Esophagus squamous epithelium (tissue), 5 donors: ENCODE measurements at places on chromosomes 12 and 14.

DNA sequence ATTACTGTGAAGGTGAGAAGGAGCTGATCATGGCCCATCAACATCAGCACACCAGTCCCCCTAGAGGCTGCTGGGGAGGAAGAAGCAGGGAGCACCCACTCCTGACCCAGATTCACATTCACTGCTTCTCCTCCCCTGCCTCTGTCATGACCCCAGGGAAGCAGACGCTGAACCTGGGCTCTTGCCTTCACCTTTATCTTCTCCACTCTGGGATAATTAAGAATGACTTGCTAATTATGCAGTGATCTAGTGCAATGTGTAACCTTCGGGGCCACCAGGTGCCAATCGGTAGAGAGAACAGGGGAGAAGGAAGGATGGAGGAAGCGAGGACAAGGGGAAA lies 44.4 kb upstream of the IQSEC3 start:
- DNase-seq, result no peak

- no peak for DNase-seq
Observed at GRCh38 chr12:95337146-95337545, 119.5 kb downstream of the VEZT start.

GRCh38 chr12:57129889-57130288 lies 1.6 kb downstream of the LRP1 start:
- DNase-seq, result no peak

DNA sequence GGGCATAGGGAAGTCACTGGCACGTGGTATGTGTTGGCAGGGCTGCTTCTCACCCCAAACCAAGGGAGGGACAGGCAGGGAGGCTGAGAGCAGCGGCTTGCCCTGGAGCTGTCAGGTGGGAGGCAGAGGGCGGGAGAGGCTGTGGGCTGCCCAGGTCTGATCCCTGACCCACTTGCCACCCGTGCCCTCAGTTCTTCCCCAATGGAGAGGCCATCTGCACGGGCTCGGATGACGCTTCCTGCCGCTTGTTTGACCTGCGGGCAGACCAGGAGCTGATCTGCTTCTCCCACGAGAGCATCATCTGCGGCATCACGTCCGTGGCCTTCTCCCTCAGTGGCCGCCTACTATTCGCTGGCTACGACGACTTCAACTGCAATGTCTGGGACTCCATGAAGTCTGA lies 4.7 kb downstream of the GNB3 start:
- DNase-seq, result no peak

DNA sequence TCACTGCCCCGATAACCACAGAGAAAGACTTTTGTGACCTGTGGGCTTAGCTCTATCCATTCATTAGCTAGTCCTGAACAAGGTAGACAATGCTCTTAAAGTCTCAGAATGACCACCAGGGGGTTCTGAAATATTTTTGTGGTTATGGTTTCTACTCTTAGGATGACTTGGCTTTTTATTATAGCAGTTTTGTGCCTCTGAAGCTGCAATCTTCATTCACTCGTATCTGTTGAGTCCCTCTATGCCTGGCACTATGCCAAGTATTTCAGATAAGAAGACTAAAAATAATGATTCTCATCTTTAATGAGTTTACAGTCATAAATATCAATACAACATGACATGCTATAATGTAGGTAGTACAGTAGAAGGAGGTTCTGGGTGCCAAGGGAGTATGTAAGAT lies 130.8 kb upstream of the TRHDE start:
- DNase-seq, result no peak

DNA sequence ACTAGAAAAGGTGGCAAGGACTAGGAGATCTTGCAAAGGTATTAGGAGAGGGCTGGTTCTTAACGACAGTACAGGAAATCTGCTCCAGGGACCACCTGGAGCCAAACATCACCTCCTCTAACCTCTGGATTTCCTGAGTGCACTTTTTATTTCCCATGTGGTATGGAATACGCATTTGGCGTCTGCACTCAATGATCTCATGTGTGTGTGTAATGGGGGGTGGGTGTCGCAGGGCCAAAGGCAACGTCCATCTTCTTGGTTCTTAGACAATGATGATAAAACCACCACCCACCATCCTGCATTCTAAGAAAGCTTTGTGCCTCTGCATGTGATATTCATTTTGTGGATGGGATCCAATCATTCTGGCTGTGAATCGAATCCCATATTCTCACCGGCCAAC lies 68.8 kb downstream of the CLMN start:
- DNase-seq, result no peak

GRCh38 chr12:105993766-105994555 lies 144.8 kb downstream of the NUAK1 start:
- no peak for DNase-seq

DNA sequence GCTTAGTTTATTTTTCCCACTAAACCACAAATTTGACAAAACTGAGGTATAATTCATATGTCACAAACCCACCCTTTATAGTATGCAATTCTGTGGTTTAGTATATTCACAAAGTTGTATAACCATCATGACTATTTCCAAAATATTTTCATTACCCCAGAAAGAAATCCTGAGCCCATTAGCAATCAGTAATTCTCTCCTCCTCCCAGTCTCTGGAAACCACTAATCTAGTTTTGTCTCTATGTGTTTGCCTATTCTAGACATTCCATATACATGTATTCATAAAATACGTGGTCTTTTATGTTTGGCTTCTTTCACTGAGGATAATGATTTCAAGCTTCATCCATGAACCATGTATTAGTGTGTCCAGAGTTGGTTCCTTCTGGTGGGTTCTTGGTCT lies 267.6 kb downstream of the AEBP2 start:
- no peak for DNase-seq

- no peak for DNase-seq
Observed at GRCh38 chr12:57069523-57069922, 9.1 kb downstream of the NEMP1 start.

DNA sequence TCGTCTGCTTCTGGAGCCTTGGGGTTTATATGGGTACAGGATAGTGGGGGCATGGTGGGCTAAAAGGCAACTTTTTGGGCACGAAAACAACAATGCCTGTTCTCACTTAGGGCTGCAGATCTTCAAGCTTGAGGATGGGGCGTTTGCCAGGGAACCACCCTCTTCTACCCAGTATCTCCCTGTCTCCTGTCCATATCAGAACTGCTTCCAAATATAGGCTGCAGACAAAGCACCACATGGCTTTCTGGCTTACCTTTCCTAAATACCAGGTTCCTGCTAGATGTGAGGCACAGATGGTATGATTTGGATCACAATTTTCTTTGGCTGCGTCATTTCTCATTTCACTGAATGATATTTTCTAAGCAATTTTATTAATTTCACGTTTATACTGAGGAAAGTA lies 70.4 kb downstream of the CMAS start:
- DNase-seq, result no peak

- DNase-seq, result no peak
Observed at GRCh38 chr14:96096639-96097610, 57.8 kb downstream of the C14orf132 start.

DNA sequence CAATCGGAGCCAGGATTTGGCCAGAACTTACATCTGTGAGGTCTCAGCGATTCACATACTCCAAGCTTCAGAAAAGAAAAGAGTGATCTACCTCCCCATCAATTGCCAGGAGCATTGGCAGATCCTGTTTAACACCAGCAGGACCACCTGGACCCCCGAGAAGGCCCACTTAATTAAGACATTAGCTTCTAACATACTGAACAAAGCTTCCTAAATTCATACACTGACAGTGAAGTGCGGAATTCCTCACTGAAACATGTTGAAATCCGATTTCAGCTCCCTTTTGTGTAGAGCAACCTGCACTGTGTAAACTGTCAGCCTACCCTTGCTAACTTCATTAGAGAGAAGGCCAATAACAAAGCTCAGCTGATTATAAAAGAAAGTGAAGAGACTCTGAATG lies 274.0 kb downstream of the NOVA1 start:
- DNase-seq, result no peak

GRCh38 chr12:14956024-14956891 lies 5.1 kb downstream of the ARHGDIB start:
- DNase-seq, result no peak

- DNase-seq, result no peak
Observed at GRCh38 chr12:52238207-52238840, 5.3 kb downstream of the KRT7 start.

DNA sequence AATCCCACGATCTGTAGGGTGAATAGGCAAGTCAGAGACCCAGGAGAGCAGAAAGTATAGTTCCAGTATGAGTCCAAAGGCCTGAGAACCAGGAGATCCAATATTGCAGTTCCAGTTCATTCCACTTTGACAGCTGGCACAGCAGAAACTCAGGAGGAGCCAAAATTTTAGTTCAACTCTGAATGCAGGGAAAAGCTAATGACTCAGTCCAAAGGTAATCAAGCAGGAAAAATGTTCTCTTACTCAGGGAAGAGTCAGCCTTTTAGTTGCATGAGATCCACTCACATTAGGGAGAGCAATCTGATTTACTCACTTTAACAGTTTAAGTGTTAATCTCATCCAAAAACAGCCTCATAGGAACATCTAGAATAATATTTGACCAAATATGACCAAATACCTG lies 130.2 kb upstream of the LRFN5 start:
- no peak for DNase-seq

DNA sequence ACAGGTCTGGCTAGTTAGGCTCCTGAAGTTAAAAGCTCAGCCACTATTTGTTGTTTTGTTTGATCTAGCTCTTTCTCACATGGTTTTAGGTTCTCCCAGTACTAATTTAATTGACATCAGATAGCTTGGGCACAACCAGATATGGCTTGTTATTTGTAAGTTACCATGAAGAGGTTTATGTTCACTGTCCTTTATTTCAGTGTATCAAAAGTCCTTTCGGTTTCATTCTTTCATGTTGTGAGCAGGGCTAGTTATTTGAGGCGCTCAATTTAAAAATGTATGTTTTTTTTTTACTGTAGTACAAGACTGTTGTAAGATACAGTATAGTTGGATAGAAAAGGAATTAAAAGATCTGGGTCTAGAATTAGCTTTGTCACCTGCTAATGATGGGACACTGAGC lies 7.0 kb downstream of the GPX2 start:
- no peak for DNase-seq

DNA sequence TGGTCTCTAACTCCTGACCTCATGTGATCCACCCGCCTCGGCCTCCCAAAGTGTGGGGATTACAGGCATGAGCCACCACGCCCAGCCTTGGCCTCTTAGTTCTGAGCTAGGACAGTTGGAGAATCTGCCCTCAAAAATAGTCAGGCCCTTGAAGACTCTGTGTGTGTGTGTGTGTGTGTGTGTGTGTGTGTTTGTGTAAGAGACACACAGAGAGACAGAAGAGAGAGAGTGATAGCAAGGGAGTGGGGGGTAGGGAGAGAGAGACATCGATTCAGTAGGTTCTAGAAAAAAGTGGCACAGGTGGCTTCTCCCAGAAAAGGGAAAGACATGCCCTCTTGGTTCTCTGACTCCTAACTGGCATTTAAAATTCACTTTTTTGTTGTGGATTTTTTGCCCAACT lies 5.4 kb downstream of the HNF1A start:
- no peak for DNase-seq

- DNase-seq, result no peak
Observed at GRCh38 chr12:126772171-126772864, 1494.7 kb upstream of the TMEM132C start.

DNA sequence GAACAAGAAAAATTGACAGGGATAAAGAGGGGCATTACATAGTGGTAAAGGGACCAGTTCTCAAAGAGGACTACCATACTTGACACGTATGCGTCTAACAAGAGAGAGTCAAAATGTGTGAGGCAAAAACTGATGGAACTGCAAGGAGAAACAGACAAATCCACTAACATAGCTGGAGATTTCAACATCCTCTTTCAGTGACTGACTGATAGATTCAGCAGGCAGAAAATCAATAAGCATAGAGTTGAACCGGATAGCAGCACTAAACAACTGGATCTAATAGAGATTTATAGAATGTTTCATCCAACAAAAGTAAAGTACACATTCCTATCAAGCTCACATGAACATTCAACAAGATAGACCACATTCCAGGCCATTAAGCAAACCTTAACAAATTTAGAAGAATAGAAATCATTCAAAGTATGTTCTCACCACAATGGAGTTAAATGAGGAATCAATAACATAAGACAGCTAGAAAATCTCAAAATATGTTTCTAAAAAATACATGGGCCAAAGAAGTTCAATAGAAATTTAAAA lies 16.1 kb upstream of the CRACR2A start:
- DNase-seq, result no peak

DNA sequence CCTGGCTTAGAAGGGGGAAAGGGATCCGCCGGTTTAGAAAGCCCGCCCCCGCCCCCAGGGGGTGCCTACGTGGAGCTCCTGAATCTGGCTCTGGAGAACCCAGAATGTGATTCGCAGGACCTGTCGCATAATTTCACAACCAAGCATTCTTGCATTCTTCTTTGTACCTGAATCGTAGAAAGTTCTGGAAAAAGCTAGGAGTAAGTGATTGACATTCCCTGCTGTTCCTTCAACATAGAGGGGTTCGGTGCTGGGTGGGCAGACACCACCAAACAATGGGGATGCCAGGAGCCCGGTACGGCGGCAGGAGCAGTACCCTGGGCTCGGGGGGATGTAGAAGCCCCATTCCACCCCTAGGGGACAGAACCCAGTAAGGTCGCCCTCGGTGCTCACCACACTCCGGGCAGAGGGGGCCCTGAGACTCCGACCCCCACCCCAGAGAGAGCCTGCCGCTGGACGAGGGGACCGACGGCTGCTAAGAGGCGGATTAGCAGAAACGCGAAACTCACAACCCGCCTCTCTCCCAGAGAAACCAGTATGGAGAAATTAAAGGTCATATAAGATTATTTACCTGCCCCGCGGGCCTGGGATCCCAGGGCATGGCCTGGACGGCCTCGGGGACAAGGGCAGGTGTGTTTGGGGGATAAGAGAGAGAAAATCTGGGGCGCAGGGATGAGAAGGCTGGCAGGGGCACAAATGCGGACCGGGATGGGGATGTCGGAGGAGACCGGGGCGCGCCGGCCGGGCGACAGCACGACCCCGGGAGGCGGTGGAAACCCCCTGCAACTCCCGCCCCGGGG lies 520 bp downstream of the CSRP2 start:
- DNase-seq, result no peak

GRCh38 chr14:103898204-103898603 lies 30.1 kb upstream of the TDRD9 start:
- DNase-seq, result no peak
